Cortex of kidney (tissue), 1 donor: ENCODE measurements at places on chromosomes 3 and 15.

- no peak for DNase-seq
These were observed 80.1 kb downstream of the SPRED1 start for GRCh38 chr15:38332711-38333110.

DNA sequence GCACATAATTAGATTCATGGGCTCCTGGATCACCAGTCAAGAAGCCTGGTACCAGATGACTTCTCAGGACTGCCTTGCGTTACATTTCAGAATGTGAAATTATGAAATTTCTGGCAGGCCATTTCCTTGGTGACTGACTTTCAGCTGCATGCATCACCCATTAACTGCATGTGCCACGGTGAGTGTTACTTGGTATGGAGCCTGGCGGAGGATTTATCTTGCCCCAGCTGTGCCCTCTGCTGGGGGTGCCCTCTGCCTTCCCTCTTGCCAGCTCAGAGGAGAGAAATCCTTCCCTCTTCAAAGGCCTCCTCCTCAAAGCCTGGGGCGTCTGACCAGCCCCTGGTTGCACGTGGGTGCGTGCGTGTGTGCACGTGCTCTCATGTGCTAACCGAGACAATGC is 57.7 kb upstream of the CTSH start:
- DNase-seq, result no peak

GRCh38 chr15:48794697-48795134 is 16.2 kb downstream of the CEP152 start:
- DNase-seq, result no peak

DNA sequence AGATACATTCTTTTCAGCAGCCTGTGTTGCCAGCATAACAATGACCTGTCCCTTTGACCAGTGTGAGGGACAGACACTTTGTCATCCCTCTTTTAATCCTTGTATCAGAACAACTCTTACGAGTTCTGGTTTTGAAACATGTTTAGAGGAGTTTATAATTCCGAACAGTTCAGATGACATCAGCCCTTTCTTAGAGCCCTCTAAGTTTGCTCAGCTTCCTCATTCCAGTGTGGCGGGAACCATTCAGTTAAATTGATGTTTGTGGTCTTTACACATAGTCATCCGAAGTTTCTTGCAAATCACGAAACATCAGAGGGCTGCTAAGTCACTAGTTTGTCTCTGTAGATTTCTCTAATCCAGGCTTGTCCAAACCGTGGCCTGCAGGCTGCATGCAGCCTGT is 102.5 kb downstream of the AKAP13 start:
- no peak for DNase-seq

DNA sequence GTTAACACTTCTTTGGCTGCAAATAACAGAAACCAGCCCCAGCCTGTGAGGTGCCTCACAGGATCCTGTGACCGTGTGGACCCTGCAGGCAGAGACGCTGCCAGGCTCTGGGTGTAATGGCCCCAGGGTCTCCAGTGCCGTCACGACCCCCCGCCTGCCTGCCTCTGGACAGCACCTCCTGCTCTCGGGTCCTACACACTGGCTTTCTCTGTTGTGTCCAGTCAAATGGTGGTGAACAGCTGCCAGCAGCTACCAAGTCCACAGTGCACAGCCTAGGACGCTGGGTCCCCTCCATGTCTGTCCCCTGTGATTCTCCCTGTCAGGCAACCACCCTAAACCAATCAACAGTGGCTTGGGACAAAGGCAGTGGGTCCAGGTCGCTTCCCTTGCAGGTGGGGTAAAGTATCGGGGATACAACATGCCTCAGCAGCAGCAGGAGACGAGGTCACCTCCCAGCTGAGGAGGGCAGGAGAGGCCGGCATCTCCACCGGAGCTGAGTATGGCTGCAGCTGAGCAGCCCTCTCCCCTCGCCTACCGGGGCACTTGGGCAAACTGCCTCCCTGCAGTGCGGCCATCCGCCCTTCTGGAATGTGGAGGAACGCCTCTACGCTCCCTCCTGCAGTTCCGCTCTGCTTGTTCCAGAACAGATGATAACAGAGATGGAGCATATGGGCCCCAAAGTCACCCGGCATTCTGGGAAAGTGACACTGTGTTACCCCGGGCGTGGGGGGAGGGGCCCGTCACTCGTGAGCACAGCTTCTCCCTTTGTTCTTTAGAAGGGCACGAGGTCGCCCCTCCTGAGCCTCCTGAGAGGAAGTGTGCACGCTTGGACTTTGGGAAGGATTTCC is 21.1 kb upstream of the SKOR1 start:
- DNase-seq, result no peak

GRCh38 chr3:72591522-72592421 is 256.5 kb downstream of the SHQ1 start:
- DNase-seq, result no peak

DNA sequence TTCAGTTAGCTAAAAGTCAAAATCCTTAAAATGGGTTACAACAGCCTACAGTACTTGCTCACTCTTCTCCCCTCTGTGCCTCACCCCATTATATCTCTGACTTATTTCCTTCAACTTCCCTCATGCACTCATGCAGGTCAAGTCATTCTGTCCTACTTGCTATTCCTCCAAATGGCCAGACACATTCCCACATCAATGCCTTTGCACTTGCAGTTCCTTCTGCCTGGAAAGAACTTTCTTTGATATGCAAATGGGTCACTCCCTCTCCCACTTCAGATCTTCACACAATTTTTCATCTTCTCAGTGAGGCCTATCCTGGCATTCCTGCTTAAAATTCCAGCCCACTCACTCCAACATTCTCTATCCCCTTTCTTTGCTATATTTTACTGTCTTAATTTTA is 547.2 kb upstream of the TGFBR2 start:
- DNase-seq, result no peak

DNA sequence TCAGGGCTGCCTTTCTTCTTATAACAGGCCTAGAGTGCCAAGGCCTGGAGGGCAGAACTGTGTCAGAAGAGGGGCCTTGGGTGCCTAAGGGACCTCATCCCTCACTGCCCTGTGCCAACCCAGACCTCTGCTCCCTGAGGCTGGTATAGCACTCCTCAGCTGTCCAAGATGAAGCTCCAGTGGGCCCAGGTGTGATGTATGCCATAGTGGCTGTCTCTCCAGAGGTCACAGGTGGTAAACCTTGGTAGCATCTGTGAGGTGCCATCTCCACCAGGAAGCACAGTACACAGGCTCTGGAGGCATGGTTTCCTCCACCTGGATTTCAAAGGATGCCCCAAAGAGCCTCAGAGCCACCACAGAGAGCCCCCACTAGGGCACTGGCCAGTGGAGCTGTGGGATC is 12.3 kb upstream of the KLHL40 start:
- DNase-seq, result no peak

DNA sequence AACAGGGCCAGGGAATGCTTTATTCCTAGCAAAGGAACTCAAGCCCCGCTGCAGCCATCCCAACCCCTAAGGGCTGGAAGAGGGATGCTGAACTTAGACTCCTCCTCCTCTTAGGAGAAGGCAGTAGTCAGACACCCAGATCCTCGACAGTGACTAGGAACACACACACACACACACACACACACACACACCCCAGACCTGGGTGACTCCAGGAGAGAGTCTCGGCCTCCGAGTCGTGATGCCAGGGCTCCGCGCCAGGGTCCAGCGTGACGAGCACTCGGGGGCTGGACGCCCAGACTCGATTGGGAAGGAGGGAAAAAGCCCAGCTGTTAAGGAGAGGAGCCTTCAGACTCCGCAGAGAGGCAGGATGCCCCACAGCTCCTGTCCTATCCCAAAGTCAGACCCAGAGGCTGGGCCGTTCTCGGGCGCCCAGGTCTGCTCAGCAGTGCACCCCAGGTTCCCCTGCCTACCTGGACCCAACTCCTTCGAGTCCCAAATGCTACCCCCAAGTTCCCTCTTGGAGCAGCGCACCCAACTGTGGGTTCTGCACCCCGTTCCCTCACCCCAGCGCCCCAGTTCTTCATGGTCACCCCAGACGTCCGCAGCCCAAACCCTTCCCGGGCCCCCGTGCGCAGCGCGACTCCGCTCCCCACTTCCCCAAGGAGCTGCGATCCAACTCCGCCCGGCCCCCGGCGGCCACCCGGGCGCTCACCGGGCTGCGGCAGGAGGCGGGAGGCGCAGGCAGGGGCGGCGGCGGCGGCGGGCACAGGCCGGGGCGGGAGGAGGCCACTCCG is 421 bp downstream of the BMF start:
- DNase-seq, result no peak

GRCh38 chr15:57559875-57560274 is 31.8 kb upstream of the MYZAP start:
- no peak for DNase-seq

GRCh38 chr15:69518806-69519205 is 66.2 kb downstream of the RPLP1 start:
- no peak for DNase-seq

DNA sequence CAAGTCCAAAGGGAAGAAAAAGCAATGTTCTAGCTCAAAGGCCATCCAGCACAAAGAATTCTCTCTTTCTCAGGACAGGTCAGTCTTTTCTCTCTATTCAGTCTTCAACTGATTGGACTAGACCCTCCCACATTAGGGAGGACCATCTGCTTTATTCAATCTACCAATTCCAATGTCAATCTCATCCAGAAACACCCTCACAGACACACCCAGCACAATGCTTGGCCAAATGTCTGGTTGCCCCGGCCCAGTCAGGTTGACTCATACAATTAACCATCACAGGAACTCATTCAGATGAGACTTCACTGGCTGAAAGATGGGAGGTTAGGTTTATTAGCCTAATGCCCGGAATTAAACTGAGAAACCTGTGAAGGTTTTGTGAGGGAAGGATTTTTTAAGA is 32.4 kb downstream of the ACAN start:
- DNase-seq, result no peak

- DNase-seq, result no peak
These were observed 22.6 kb downstream of the PBRM1 start for GRCh38 chr3:52663098-52663497.

- no peak for DNase-seq
These were observed 44.8 kb upstream of the SLC41A3 start for GRCh38 chr3:126128504-126129397.

- no peak for DNase-seq
These were observed 8.7 kb downstream of the ATP8B4 start for GRCh38 chr15:50110285-50110684.

- DNase-seq, result no peak
These were observed 30.6 kb downstream of the CRTAP start for GRCh38 chr3:33144433-33144832.

GRCh38 chr3:197345390-197345789 is 47.0 kb upstream of the DLG1 start:
- DNase-seq, result no peak

DNA sequence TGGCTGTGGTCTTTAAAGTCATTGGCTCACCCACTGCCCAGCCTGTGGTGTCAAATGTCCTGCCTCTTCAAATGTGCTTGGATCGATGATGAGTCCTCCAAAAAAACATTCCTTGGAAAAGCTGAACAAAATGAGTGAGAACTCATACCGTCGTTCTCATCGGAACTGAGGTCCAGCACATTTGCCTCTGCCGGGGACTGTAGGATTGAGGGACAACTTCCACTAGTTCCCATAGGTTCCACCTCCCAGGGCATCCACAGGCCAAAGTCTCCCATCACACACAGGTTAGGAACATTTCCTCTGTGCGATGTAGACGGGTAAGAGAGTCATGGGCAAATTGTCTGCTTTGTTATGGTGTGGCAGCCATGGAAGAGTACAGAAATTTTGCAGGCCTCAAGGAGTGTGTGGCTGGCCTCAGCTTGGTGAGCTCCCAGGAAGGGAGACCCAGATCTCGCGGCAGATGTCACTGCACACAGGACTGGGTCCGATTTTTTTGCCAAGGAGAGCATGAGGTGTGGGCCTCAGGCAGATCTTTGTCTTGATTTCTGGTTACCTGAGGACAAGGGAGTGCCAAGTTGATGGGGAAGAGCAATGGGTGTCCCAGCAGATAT is 115.7 kb downstream of the SNRPN start:
- DNase-seq, result no peak

GRCh38 chr15:72797834-72798233 is 14.3 kb upstream of the ADPGK start:
- no peak for DNase-seq

GRCh38 chr3:96039632-96040031 is 774.8 kb upstream of the EPHA6 start:
- DNase-seq, result no peak
